ENCODE measurements at places on chromosomes 5 and 9. TPM values are rescaled to one million over a fixed set of nuclear protein-coding genes. Genes with fewer than 3 reads are reported as not detected.
A peak's percentile ranks its signal among the peaks of the same experiment; 100 is the strongest.

- peaks cover 4% of the 10 kb centered on the region for H3K27me3 ChIP-seq
- H3K4me1 ChIP-seq: no peaks in the 10 kb centered on the region
- H3K27ac ChIP-seq: no peak overlapping the region
- H3K36me3 ChIP-seq: no peaks in the 10 kb centered on the region
- no peak overlapping the region for H3K4me3 ChIP-seq
Observed at GRCh38 chr5:98425640-98426039, 347.8 kb upstream of the RGMB start.

- peaks cover 32% of the 10 kb centered on the region for H3K36me3 ChIP-seq
- no peak for DNase-seq
- no peak overlapping the region for H3K4me3 ChIP-seq
Observed at GRCh38 chr9:6838158-6838557, 80.4 kb downstream of the KDM4C start.

GRCh38 chr9:87862536-87863268 is 20.0 kb upstream of the SPATA31E1 start:
- no peak overlapping the region for H3K4me3 ChIP-seq
- no peak for DNase-seq
- no peak overlapping the region for H3K27ac ChIP-seq
- no peaks in the 10 kb centered on the region for H3K27me3 ChIP-seq
- H3K36me3 ChIP-seq: no peaks in the 10 kb centered on the region

GRCh38 chr9:32393911-32394310 is 9.5 kb downstream of the ACO1 start:
- H3K4me1 ChIP-seq: no peaks in the 10 kb centered on the region
- no peak overlapping the region for H3K27ac ChIP-seq
- no peaks in the 10 kb centered on the region for H3K27me3 ChIP-seq
- no peak for DNase-seq
- no peak overlapping the region for H3K4me3 ChIP-seq

DNA sequence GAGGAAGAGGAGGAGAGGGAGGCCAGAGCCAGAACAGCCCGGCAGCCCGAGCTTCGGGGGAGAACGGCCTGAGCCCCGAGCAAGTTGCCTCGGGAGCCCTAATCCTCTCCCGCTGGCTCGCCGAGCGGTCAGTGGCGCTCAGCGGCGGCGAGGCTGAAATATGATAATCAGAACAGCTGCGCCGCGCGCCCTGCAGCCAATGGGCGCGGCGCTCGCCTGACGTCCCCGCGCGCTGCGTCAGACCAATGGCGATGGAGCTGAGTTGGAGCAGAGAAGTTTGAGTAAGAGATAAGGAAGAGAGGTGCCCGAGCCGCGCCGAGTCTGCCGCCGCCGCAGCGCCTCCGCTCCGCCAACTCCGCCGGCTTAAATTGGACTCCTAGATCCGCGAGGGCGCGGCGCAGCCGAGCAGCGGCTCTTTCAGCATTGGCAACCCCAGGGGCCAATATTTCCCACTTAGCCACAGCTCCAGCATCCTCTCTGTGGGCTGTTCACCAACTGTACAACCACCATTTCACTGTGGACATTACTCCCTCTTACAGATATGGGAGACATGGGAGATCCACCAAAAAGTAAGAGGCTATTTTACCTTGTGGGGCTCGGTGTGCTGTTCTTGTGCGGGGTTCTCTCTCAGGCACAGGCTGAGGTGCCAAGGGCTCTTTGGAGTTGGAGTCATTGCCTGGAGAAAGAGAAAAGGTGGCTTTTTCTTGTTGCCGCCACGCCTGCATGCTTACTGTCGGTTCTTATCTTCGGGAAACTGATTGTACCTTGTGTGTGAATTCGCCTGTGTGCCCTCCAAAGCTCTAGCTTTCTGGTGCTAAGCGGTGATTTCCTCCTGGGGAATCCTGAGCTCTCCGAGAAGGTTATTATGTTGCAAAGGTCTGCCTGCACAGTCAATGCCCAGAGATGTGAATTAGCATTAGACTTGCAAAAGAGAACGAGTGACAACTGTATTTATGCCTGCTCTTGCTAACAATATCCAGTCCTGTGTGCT is at the start of gene ISL1:
Gene ISL1, plus strand, starts transcription at position 318 of the 991 bp plus-strand sequence. Its CDS starts 224 bp downstream, at position 542.
- H3K36me3 ChIP-seq: no peaks in the 10 kb centered on the region
- H3K4me1 ChIP-seq: peaks cover 5% of the 10 kb centered on the region
- peak; percentile 42 for DNase-seq

DNA sequence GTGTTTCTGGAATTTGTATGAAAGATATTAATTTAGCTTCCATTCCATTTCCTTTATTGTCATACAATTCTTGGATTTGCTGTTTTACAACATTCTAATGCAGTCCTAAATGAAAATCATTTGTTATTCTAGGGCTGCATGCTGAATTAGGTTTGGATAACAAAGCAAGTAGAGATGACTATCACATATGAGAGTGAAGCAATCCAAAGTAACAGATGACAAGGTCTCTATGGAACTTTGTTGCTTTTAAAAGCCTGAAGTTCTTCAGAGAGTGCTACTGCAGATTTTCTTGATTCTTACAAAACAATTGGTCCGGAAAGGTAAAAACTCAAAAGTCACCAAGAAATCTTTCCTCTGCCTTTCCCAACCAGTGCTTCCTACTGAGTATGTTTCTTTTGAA is 56.9 kb upstream of the VCAN start:
- no peak for DNase-seq
- no peaks in the 10 kb centered on the region for H3K36me3 ChIP-seq
- no peak overlapping the region for H3K4me3 ChIP-seq

DNA sequence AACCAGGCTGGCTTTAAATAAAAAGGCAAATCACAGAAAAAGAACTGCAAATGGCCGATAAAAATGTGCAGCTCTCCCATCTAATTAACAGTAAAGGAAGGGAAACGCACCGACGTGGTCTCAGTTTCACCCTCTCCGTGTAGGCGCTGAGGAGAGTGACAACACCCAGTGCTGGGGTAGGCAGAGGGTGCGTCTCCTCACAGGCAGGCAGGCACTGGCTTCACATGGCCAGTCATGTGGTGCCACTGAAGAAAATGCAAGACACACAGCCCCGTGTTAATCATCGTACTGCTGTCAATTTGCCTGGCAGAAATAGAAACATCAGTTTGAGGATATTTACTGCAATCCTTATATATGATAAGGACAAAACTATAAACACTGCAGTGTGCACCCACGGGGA is 178.4 kb downstream of the FANCC start:
- H3K4me1 ChIP-seq: no peaks in the 10 kb centered on the region
- peaks cover 6% of the 10 kb centered on the region for H3K36me3 ChIP-seq
- no peak overlapping the region for H3K27ac ChIP-seq
- H3K4me3 ChIP-seq: no peak overlapping the region

Gene SARDH
- 7.8 TPM for total RNA-seq

Gene BTNL8
- not detected for total RNA-seq

- peaks cover 2% of the 10 kb centered on the region for H3K27me3 ChIP-seq
- H3K27ac ChIP-seq: no peak overlapping the region
- no peak for DNase-seq
- no peak overlapping the region for H3K4me3 ChIP-seq
Observed at GRCh38 chr9:26562338-26562737, 330.3 kb downstream of the CAAP1 start.

GRCh38 chr5:11110128-11110527 is 349.1 kb upstream of the DAP start:
- no peak overlapping the region for H3K4me3 ChIP-seq
- no peak overlapping the region for H3K27ac ChIP-seq
- H3K27me3 ChIP-seq: no peaks in the 10 kb centered on the region
- DNase-seq: no peak
- no peaks in the 10 kb centered on the region for H3K4me1 ChIP-seq
